ENCODE measurements at places on chromosomes 6 and 20.

DNA sequence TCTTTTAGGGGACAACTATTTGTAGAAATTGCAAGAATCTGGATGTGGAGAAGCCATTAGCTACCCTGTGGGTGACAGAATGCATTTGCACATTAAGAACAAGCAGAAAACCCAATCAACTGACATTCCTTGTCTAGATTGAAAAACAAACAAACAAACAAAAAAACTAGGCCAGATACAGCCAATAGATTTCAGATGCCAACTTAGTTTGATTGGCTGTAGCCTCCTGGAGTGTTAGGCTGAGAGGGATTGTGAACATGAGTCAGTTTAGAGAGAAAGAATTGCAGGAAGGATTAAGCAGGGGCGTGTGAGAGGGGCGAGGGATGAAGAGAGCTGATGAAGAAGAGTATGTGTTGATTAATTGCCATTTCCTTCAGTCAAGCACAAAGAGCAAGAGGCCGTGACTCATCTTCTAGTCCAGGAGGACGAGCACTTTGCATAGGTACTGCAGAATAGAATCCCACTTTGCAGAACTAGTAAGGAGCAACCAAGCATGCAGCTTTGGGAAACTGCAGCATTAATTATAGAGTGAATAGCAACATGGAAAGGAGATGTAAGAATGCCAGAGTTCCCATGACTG is 188.0 kb upstream of the RAB32 start:
- no peak for DNase-seq

GRCh38 chr6:110596354-110596753 is 119.9 kb upstream of the SLC22A16 start:
- DNase-seq: no peak

- DNase-seq: no peak
Observed at GRCh38 chr6:166286839-166287271, 21.3 kb downstream of the PRR18 start.

DNA sequence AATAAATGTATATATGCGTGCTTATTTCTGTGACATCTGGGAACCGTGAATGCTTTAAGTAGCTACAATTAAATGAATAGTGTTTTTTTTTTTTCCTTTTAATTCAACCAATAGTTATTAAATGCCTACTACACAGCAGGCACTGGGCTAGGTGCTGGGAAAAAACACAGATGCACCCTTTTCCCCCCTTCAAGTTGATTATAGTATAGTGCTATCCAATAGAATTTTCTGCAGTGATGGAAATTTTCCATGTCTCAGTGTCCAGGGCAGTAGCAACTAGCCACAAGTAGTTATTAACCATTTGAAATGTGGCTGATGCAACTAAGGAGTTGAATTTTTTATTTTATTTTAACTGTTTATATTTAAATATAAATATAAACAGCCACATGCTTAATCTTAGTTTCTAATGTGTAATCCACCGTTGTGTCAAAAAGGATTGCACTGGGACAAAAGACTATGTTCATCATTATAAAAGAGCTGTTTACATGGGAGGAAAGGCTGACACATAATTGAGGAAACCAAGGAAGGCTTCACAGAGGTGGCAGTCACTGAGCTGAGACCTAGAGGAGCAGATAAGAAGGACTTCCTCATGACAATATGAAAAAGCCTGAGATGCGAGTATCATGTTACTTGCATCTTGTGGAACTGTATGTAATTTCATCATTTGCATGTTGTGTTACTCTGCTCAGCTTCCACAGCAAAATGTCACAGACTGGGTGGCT is 261.2 kb upstream of the PLCB4 start:
- DNase-seq: no peak

DNA sequence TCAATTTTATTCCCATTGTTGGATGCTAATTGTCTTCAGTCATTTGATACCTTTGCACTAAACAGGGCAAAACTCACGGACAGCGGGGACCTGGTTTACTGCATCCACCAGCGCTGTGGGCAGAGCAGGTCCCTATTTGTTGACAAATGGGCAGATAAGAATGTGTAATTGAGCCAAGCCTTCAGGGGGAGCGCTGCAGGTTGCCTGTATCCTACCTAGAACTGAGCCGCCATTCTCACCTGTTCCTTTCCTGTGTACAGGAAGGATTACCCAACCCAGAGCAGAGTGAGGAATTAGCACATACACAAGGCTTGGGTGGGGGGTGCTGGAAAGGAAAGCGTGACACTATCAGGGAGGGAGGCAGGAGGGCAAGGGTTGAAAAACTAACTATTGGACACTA is 89.1 kb upstream of the FOXA2 start:
- DNase-seq: no peak

- DNase-seq: no peak
Observed at GRCh38 chr6:28981431-28981832, 23.7 kb downstream of the ZNF311 start.

DNA sequence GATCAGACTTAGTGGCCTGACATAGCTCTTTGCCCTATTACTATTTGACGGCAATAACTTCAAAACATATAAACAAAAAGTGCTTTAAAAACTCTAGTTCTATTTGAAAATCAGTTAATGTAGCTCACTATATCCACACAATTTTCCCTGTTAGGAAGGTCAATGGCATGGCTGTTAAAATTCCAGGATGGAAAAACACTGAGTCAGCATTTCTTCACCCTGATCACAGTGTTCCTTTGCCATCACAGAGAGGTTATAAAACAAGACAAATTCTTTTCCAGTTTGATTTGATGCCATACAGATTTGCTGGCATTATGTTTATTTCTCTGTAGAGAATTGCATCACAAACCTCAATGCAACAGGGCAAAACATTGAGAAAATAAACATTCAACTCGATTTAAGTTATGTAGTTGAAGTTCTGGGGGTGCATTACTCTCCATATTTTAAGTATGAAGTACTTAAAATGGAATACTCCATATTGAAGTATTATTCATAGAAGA is 253.7 kb upstream of the HSF2 start:
- no peak for DNase-seq

GRCh38 chr20:51734876-51735720 is 33.1 kb downstream of the ATP9A start:
- DNase-seq: no peak

- no peak for DNase-seq
Observed at GRCh38 chr6:148343047-148343782, 577 bp downstream of the SASH1 start.

DNA sequence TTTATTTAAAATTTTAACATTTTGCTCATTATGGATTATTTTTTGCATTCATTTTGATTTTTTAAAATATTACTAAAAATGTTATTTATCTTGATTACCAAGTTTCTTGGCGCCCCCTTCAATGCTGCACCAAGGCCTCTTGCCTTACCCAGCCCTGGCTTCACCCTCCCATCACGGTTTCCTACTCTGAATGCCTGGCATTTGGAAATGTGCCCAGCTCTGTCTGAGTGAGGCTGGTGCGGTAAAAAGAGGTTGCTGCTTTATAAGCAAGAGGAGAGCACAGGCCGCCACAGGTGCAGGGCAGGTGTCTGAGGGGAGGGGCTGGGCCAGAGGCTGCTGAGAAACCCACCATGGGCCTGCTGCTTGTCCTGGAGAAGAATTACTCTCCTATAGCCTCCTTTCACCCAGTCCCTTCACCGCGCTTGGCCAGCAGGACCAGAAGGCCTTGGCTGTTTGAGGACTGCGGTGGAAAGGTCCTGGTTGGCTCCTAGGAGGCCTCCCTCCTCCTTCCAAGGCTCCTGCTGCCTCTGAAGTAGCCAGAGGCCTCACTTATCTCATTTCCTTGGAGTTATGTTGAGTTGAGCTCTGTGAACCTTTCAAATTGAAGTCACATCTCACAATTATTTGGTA is 62.6 kb downstream of the BANF2 start:
- DNase-seq: no peak

DNA sequence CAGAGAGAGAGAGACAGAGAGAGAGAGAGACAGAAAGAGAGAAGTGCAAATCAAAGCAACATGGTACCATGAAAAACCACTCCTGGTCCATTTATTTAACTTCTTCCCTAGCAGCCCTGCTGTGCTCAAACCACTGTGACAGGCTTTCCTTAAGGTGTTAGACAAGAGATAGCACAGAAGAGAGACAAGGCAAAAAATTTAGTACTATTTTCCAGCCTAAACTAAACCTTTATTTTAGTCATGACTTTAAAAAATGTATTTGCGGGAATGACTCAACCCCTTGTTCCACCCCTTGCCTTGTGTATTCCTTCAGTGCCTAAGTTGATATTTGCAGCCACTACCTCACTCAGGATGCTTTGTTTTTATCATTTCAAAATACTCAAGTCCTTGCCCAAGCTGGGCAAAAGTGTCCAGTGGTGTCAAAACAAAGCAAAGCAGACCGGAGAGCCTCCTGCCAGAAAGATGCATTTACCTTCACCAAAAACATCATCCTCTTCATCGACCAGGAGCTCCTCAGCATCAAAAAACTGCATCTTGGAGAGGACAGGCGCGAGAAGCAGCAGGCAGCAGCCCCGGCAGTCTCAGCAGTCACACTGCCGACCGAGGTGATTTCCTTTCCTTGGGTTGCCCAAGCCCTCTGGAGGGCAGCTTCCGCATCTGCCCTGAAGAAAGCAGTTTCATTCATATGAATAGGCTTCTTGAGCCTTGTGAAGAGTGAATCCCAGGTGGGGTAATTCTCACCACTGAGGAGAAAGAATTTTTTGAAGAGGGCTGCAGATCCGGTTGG is at the start of gene RIPOR2:
RIPOR2 (minus strand) TSS at position 595 of the 787 bp plus-strand sequence; CDS start at position 533, 62 bp downstream.
- peak; percentile 14 for DNase-seq

DNA sequence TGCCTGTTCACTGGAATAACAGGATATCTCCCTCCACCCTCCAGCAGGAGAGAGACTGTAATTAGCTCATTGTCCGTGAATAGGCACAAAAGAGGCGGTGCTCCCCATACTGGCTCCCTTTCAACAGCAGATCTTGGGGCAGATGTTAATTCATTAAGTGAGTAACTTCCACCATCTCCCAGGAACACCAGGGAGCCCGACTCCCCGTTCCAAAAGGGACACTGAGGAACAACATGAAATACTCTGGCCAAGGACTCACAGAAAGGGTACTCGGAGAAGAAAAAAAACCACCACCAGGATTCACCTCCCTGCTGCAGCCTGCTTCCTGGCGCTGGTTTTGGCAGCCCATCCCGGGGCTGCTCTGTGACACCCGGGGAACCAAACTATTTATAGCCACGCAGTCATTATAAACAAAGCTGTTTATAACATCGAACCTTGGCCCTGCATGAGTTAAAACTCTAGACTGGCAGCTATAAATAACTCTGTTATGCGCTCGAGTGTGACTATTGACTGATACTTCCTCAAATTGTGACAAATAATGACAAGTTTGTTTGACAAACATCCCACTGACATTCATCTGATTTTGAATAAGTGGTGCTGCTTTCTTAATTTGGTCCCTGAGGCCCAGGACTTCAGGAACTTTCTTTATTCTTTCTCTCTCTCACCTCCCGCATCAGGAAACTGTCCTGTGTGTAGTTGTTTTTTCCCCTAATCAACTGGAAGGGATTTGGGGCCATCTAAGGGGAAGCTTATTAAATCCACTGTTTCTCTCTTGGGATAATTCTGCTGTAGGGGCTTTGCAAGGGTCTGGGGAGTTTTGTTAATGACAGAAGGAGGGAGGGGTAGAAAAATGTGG is 521.6 kb downstream of the CD83 start:
- DNase-seq: no peak

GRCh38 chr6:100671740-100672139 is 207.0 kb upstream of the SIM1 start:
- no peak for DNase-seq

DNA sequence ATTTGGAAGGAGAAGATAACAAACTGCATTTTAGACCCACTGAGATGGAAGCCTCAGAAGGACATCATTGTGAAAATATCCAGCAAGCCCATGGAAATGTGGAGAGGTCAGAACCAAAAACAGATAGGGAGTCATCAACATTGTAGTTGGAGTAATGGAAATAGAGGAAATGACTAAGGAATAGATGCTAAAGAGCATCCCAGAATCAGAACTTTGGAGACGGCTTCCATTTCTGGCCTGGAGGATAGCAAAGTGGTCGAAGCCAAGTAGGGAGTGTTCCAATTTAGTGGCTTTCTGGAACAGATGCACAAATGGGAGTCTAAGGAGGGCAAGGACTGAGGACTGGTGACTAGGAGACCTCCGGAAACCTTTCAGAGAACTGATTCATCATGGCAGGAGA is 3.6 kb downstream of the BEND6 start:
- no peak for DNase-seq

GRCh38 chr20:17648315-17648646 is 33.8 kb downstream of the RRBP1 start:
- no peak for DNase-seq

DNA sequence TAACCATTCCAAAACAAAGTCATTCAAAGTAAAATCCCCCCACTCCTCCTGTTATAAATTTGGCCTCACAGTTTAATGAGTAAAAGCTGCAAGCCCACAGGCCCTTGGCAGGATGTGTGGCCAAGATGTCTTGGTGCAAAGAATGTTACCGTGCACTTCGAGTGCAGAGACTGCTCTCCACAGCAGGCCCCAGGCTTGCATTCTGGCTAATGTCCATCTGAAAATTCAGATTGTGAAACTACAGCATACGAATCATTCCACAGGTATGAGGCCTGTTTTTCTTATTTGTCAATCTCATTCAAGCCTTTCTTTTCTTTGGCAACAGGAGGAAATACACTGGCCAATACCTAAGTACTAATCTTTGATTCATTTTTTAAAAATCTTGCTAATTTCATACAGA is 7.1 kb downstream of the RPS6KA2 start:
- no peak for DNase-seq

DNA sequence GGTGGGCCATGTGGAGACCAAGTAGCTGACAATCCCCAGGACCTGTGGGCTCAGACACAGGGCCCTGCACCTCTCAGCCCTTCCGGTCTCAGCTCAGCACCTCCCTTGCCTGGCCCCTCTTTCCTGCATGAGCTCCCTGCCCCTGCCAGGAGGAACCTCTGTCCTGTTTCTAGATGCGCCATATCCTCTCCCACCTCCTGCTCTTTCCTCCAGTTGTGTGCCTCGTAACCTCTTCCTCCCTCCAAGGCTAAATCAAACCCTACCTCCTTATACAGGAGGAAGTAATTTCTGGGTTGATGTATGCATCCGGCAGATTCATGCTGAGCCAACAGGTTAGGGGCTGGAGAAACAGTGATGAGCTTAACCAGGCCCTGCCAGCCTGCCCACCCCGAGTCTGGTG is 30.9 kb downstream of the ITPR3 start:
- no peak for DNase-seq

GRCh38 chr6:87687296-87687695 is 14.7 kb downstream of the AKIRIN2 start:
- no peak for DNase-seq

DNA sequence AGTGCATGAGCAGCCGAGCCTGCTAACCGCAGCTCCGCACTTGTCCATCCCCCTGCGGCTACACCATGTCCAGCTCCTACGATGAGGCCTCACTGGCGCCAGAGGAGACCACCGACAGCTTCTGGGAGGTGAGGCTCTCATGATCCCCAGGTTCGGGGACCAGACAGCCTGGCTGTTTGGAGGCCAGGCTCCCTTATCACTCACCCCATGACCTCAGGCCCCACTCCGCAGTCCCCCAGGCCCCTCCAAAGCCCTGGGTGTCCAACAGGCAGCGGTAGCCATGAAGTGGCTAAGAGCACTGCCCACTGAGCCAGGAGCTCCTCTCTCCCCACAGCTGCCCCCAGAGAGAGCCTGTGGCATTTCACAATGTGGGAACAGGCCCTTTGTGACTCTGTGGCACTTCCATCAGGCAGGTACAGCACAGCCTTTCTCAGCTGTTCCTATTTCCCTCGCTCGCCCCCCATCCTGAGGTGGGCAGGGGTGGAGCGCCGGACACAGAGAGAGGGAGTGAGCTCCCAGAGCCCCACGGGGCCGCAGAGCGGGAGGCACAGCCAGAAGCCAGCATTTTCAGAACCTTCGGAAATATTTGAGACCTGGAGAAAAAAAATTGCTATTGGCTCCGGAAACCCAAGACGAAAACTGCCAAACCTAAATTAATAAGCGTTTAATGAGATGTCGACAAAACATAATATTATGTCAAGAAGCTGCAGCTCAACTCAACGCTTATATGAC is 29.7 kb downstream of the SPDEF start:
- no peak for DNase-seq
